RPMI7951 (cell line): ENCODE measurements at places on chromosomes 16 and 17. TPM values are rescaled to one million over a fixed set of nuclear protein-coding genes. Genes with fewer than 3 reads are reported as not detected.

- no peak for DNase-seq
Observed at GRCh38 chr17:74016461-74016860, 187.0 kb upstream of the RPL38 start.

DNA sequence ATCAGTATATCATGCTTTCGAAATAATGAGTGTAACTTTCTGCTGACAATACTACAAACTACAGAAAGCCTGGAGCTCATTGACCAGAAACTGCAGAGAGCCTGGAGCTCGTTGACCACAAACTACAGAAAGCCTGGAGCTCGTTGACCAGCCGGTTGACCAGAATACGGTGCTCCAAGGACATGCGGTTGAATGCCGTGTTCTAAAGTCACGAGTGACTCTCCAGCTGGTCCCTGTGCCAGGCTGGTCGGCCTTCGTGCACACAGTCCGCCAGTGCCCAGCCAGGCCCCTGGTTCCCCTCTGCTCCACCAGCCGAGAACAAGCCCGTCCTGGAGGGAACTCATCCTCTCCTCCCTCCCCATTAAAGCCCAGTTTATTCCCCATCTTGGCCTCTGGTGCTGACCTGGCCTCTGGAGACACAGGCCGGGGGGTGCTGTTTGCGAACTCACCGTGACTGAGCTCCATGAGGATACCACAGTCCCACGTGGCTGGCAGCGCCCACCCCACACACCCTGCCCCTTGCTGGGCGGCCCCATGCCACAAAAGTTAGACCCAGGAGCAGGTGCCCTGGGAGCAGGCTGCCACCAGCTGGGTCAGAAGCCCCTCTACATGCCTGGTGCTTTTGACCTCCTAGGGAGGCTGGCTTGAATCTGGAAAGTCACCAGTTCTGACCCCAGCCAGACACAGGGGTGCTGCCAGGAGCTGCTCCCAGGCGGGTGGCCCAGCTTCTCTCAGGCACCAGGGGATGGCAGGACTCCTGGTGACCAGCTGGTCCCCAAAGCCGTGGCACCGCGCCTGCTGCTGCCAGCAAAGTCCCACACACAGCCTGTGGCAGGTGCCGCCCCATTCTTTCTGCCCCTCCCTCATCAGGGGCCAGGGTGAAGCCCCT, 15.5 kb upstream of the CDH15 start:
- DNase-seq: peak; percentile 41

DNA sequence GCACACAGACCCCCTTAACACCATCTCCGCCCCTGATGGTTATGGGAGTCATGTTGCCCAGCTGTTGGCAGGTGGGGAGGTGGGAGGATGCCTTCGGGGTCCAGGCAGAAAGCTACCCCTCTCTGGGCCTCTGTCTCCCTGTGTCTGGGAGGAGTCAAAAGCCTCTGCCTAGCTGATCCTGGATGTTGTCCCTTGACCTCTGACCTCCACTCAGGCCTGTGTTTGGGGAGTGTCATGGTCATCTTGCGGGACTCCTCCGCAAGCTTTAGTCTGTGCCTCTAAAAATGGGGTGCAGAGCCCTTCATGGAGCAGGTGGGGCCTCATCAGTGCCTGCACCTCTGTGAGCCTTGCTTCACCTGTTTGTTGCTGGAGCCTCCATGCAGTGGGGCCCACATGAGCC, 3.8 kb downstream of the LLGL1 start:
- DNase-seq: no peak

RHBDL1 gene
- total RNA-seq: 0.72 TPM in 1 of 2 replicates, not detected in the other

GRCh38 chr17:27463235-27463677, 7.0 kb downstream of the KSR1 start:
- no peak for DNase-seq

PDXDC1 gene
- total RNA-seq: 29.3 and 29.8 TPM in 2 replicates

- DNase-seq: no peak
Observed at GRCh38 chr16:81617021-81617346, 162.1 kb upstream of the PLCG2 start.

TOM1L1 gene
- total RNA-seq: 32.1 and 42.2 TPM in 2 replicates

- no peak for DNase-seq
Observed at GRCh38 chr16:66044556-66044955, 321.9 kb upstream of the CDH5 start.

GRCh38 chr16:4365014-4365406, 6.6 kb upstream of the VASN start:
- no peak for DNase-seq

GRCh38 chr16:53235851-53236250, 181.1 kb downstream of the CHD9 start:
- no peak for DNase-seq
